Kidney (tissue), 22 donors: ENCODE measurements at places on chromosomes 4 and X.
A peak's percentile ranks its signal among the peaks of the same experiment; 100 is the strongest.

DNA sequence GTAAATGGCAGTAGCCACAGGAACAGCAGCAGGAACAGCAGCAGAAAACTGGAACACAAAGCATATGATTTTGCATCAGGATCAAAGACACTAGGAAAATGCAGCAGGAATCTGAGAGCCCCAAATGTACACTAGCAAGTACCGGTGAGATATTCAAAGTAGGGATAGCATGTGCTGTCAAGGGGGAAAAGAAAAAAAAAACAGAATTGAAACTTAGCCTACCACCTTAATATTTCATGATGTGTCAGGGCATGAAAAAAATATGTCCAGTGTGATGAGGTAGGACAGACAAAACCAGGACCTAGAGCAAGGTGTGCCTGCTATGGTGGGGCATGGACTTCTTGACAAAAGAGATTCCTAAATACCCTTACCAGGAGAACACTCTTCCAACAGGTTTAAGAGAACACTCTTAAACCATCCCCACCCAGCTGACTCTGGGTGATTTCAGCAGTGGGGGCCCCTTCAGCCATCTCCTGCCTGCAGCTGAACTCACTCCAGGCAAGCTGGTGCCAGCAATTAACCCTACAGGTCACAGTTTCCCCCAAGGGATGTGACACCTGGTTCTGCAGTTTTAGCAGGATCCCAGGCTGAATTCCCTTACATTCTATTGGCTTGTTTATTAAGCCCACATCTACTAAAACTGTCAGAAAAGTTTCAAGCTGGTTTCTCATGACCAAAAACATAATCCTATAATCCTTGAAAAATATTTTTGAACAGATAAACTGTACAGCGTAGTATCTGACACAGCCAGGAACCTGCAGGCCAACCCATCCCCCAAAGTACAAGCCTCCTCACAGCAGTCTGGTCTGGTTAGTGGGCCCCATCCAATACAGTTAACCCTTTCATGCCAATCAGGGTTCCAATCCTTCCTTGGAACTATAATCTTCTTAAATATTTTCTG, 62.9 kb upstream of the FMR1 start:
- no peaks in the 10 kb centered on the region for H3K4me1 ChIP-seq
- no peak overlapping the region for H3K4me3 ChIP-seq
- no peaks in the 10 kb centered on the region for H3K27me3 ChIP-seq
- no peak overlapping the region for H3K27ac ChIP-seq

GRCh38 chr4:180336494-180337090, 1906.6 kb upstream of the TENM3 start:
- no peak overlapping the region for H3K4me3 ChIP-seq
- no peaks in the 10 kb centered on the region for H3K27me3 ChIP-seq
- no peaks in the 10 kb centered on the region for H3K36me3 ChIP-seq
- no peak for DNase-seq
- H3K27ac ChIP-seq, result no peak overlapping the region

DNA sequence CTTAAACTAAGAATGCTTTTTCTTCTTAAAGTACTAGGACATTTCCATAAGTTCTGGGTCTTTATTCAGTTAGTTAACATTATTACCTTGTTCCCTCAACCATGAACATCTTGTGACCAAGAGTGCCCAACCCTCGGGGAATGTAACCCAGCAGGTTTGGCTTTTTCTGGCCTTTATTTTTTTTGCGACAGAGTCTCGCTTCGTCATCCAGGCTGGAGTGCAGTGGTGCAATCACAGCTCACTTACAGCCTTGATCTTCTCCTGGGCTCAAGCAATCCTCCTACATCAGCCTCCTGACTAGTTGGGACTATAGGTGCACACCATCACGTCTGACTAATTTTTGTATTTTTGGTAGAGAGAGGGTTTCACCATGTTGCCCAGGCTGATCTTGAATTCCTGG, 65.1 kb downstream of the USP11 start:
- peak overlapping the region; percentile 74 for H3K27ac ChIP-seq
- no peaks in the 10 kb centered on the region for H3K27me3 ChIP-seq
- H3K4me1 ChIP-seq, result no peaks in the 10 kb centered on the region
- no peak overlapping the region for H3K4me3 ChIP-seq
- no peak for DNase-seq

GRCh38 chrX:107541244-107541643, 87.1 kb upstream of the PRPS1 start:
- H3K36me3 ChIP-seq, result no peaks in the 10 kb centered on the region
- H3K4me3 ChIP-seq, result no peak overlapping the region
- H3K27ac ChIP-seq, result no peak overlapping the region
- no peaks in the 10 kb centered on the region for H3K4me1 ChIP-seq

- no peak overlapping the region for H3K4me3 ChIP-seq
- no peaks in the 10 kb centered on the region for H3K36me3 ChIP-seq
- H3K4me1 ChIP-seq, result no peaks in the 10 kb centered on the region
- H3K27ac ChIP-seq, result no peak overlapping the region
These were observed 25.8 kb downstream of the ADRA2C start for GRCh38 chr4:3791910-3792542.

DNA sequence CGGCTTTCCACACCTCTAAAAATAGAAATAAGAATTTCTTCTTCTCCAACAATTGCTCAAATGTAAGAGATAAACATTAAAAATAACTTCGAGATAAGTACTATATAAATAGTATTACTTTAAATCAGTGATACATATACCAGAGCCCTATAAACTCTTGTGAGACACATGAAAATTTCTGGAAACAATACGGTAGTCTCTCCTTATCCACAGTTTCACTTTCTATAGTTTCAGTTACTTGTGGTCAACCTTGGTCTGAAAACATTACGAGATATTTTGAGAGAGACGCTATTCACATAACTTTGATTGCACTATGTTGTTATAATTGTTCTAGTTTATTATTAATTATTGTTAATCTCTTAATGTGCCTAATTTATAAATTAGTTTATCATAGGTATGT, 101.5 kb upstream of the CXXC4 start:
- no peak overlapping the region for H3K4me3 ChIP-seq
- H3K4me1 ChIP-seq, result no peaks in the 10 kb centered on the region
- no peaks in the 10 kb centered on the region for H3K27me3 ChIP-seq
- no peaks in the 10 kb centered on the region for H3K36me3 ChIP-seq
- H3K27ac ChIP-seq, result no peak overlapping the region
- no peak for DNase-seq

GRCh38 chr4:80610845-80611677, 275.5 kb downstream of the CFAP299 start:
- no peaks in the 10 kb centered on the region for H3K36me3 ChIP-seq
- no peak overlapping the region for H3K27ac ChIP-seq
- no peaks in the 10 kb centered on the region for H3K4me1 ChIP-seq

DNA sequence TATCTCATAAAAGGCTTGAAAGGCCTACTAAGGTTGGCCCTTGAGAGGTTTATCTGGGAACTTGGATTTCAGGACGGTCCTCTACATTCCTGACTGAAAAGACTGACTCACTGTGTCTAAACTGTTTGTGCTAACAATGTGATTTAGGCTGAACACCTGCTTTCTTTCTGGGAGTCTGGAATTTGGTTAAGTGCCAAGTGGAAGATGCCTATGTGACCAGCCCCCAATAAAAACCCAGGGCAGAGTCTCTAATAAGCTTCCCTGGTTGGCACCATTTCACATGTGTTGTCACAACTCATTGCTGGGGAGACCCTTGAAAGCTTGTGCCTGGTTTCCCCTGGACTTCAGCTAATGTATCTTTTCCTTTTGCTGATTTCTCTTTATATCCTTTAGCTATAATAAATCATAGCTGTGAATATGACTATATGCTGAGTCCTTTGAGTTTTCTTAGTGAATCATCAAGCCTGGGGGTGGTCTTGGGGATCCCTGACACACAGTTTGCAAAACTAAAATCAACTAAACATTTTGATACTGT, 55.1 kb downstream of the GPR82 start:
- no peaks in the 10 kb centered on the region for H3K4me1 ChIP-seq
- no peak overlapping the region for H3K27ac ChIP-seq
- no peak for DNase-seq
- H3K36me3 ChIP-seq, result no peaks in the 10 kb centered on the region
- H3K27me3 ChIP-seq, result no peaks in the 10 kb centered on the region
- no peak overlapping the region for H3K4me3 ChIP-seq

GRCh38 chr4:18014269-18014668, 7.3 kb downstream of the LCORL start:
- H3K27ac ChIP-seq, result no peak overlapping the region
- DNase-seq, result no peak
- H3K27me3 ChIP-seq, result no peaks in the 10 kb centered on the region

DNA sequence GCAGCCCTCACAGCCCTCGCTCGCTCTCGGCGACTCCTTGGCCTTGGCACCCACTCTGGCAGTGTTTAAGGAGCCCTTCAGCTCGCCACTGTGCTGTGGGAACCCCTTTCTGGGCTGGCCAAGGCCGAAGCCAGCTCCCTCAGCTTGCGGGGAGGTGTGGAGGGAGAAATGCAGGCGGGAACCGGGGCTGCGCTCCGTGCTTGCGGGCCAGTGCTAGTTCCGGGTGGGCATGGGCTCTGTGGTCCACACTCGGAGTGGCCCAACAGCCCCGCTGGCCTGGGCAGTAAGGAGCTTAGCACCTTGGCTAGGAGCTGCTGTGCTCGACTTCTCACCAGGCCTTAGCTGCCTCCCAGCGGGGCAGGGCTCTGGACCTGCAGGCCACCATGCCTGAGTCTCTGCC, 192.6 kb downstream of the COX18 start:
- H3K36me3 ChIP-seq, result no peaks in the 10 kb centered on the region
- H3K4me1 ChIP-seq, result no peaks in the 10 kb centered on the region
- H3K27ac ChIP-seq, result no peak overlapping the region
- no peak overlapping the region for H3K4me3 ChIP-seq
- DNase-seq, result no peak
- no peaks in the 10 kb centered on the region for H3K27me3 ChIP-seq

GRCh38 chr4:48031802-48032525, 15.4 kb downstream of the NIPAL1 start:
- no peak overlapping the region for H3K4me3 ChIP-seq
- H3K36me3 ChIP-seq, result no peaks in the 10 kb centered on the region
- no peaks in the 10 kb centered on the region for H3K27me3 ChIP-seq

DNA sequence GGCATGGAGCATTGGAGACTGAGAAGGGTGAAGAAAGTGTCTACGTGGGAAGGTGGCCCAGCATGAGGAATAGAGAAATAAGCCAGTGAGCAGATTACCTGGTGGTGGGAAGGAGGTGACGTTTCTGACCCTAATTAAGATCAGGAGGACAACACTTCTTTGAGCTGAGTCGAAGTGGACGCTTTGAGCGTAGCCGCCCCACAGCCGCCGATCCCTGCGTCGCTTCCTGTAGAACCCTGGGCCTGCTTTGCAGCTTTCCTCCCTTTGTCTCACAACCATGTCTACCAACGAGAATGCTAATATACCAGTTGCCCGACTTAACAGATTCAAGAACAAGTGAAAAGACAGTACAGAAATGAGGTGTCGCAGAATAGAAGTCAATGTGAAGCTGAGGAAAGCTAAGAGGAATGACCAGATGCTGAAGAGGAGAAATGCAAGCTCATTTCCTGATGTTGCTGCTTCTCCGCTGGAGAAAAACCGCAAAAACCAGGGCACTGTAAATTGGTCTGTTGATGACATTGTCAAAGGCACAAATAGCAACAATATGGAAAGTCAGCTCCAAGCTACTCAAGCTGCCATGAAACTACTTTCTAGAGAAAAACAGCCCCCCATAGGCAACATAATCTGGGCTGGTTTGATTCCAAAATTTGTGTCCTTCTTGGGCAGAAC, 6.4 kb upstream of the ANTXR2 start:
- H3K4me3 ChIP-seq, result no peak overlapping the region
- no peak overlapping the region for H3K27ac ChIP-seq
- no peak for DNase-seq
- H3K36me3 ChIP-seq, result no peaks in the 10 kb centered on the region

- H3K27me3 ChIP-seq, result no peaks in the 10 kb centered on the region
- no peak overlapping the region for H3K4me3 ChIP-seq
- no peaks in the 10 kb centered on the region for H3K36me3 ChIP-seq
- no peak overlapping the region for H3K27ac ChIP-seq
These were observed 192.4 kb downstream of the RBM46 start for GRCh38 chr4:154973244-154974035.

GRCh38 chr4:22634541-22635181, 58.1 kb upstream of the GBA3 start:
- no peak overlapping the region for H3K27ac ChIP-seq
- no peaks in the 10 kb centered on the region for H3K27me3 ChIP-seq
- H3K4me3 ChIP-seq, result no peak overlapping the region
- no peaks in the 10 kb centered on the region for H3K4me1 ChIP-seq
- no peaks in the 10 kb centered on the region for H3K36me3 ChIP-seq

GRCh38 chr4:3426465-3427133, 15.2 kb upstream of the HGFAC start:
- peaks cover 13% of the 10 kb centered on the region for H3K36me3 ChIP-seq
- no peak for DNase-seq
- no peaks in the 10 kb centered on the region for H3K4me1 ChIP-seq
- H3K4me3 ChIP-seq, result no peak overlapping the region
- no peak overlapping the region for H3K27ac ChIP-seq

- DNase-seq, result no peak
- peaks cover 3% of the 10 kb centered on the region for H3K36me3 ChIP-seq
- H3K4me1 ChIP-seq, result no peaks in the 10 kb centered on the region
- no peak overlapping the region for H3K27ac ChIP-seq
These were observed 170.8 kb upstream of the NUDT6 start for GRCh38 chr4:123093236-123093635.

GRCh38 chrX:19954335-19955096, 36.3 kb downstream of the BCLAF3 start:
- no peak overlapping the region for H3K27ac ChIP-seq
- DNase-seq, result no peak
- H3K4me3 ChIP-seq, result no peak overlapping the region
- peaks cover 5% of the 10 kb centered on the region for H3K36me3 ChIP-seq
- H3K4me1 ChIP-seq, result no peaks in the 10 kb centered on the region

- H3K27me3 ChIP-seq, result no peaks in the 10 kb centered on the region
- no peaks in the 10 kb centered on the region for H3K4me1 ChIP-seq
- no peak overlapping the region for H3K4me3 ChIP-seq
- H3K36me3 ChIP-seq, result no peaks in the 10 kb centered on the region
- no peak overlapping the region for H3K27ac ChIP-seq
These were observed 549.0 kb upstream of the MAGEB2 start for GRCh38 chrX:29666366-29666765.

- H3K36me3 ChIP-seq, result peaks cover 4% of the 10 kb centered on the region
- H3K4me3 ChIP-seq, result peak overlapping the region; percentile 96
- H3K27me3 ChIP-seq, result no peaks in the 10 kb centered on the region
These were observed 408 bp downstream of the TMEM33 start for GRCh38 chr4:41935652-41936021.
